NCI-H2107 (cell line): ENCODE measurements at places on chromosomes 4 and X.

DNA sequence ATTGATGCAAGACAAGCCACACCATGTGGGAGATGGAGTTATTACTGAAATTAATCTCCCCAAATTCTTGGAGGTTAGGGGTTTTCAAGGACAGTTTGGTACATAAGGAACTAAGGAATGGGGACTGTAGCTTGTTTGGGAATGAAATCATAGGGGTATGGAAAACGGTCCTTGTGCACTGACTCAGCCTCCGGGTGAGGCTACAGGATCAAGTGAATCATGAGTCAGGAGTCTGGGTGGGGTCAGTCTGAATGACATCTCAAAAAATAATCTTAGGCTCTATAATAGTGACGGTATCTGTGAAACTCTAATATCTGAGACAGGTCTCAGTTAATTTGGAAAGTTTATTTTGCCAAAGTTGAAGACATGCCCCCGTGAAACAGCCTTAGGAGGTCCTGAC, 128.5 kb upstream of the CYSLTR1 start:
- no peak for DNase-seq

GRCh38 chr4:123443401-123444289, 47.0 kb downstream of the SPRY1 start:
- DNase-seq: no peak

- DNase-seq: no peak
Observed at GRCh38 chrX:19630776-19631707, 115.7 kb upstream of the MAP3K15 start.

GRCh38 chr4:39043861-39044363, 11.7 kb upstream of the TMEM156 start:
- DNase-seq: no peak

GRCh38 chr4:26367811-26368210, 47.0 kb downstream of the RBPJ start:
- DNase-seq: no peak

GRCh38 chr4:53748328-53748772, 157.1 kb upstream of the LNX1 start:
- no peak for DNase-seq

DNA sequence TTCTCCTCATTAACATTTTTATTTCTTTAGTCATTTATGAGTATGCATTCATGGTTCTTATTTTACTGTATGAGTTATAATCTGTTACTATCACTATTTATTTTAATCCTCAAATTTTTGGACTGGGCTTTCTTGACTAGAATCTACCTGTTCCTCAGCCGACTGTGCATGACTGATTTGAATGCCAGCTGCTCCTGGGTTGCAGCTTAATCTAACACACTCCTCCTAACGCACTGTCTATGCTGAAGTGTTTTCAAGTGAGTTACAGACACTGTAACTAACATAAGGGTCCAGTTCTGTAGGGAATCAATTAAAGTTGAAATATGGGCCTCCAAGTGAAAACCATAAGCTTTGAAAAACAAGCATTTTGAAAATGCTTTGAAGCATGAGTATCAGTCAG, 137.4 kb upstream of the ARSJ start:
- no peak for DNase-seq

- DNase-seq: peak; percentile 12
Observed at GRCh38 chr4:142846729-142847596, 862 bp upstream of the INPP4B start.

GRCh38 chrX:17669458-17669857, 67.8 kb upstream of the SCML1 start:
- no peak for DNase-seq

- no peak for DNase-seq
Observed at GRCh38 chrX:10597871-10598270, 22.5 kb downstream of the MID1 start.

DNA sequence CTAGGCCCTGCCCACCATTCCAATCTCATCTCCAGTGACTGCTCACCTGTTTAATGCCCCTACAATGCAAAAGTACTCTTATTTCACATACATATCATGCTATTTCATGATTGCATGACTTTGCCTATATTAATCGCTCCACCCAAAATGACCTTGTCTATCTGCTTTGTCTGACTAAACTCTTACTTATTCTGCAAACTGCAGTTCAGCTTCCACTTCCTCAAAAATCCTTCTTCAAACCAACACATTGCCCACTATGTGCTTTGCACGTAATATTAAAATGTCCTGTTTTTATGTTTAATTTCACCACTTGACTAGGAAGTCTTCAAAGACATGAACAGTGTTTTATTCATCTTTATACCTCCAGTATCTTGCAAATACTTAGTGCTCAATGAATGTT, 229.6 kb downstream of the OPHN1 start:
- no peak for DNase-seq

DNA sequence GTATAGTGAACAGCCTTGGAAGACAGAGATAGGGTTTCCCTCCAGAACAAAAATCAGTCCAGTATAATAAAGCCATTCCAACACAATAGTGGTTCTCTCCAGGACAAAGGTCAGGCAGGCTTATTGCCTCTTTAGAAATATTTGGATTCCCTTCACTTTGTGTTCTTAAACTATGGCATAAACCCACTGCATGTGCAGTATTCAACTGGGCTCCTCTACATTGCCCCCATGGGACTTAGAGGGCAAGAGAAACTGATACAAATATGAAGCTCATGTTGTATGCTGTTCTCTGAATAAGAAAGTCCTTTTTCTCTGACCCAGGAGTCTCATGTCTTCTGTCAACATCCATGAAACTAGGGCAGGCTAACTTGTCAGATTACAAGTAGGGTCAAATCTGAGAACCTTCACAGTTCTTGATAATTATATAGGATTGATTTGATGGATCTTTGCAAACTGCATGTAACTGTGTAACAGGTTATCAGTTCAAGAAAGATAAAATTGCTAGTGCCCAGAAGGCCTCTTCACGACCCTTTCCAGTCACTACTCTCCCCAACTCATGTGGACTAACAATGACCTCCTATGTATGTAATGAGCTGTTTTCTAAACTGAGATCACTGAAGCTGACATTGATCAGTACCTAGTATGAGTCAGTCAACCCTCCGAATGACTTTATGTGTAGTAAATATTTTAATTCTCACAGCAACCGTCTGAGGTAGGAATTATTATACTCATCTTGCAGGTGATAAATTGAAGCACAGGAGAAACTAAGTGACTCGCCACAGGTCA, 31.9 kb upstream of the FAM9C start:
- DNase-seq: no peak

DNA sequence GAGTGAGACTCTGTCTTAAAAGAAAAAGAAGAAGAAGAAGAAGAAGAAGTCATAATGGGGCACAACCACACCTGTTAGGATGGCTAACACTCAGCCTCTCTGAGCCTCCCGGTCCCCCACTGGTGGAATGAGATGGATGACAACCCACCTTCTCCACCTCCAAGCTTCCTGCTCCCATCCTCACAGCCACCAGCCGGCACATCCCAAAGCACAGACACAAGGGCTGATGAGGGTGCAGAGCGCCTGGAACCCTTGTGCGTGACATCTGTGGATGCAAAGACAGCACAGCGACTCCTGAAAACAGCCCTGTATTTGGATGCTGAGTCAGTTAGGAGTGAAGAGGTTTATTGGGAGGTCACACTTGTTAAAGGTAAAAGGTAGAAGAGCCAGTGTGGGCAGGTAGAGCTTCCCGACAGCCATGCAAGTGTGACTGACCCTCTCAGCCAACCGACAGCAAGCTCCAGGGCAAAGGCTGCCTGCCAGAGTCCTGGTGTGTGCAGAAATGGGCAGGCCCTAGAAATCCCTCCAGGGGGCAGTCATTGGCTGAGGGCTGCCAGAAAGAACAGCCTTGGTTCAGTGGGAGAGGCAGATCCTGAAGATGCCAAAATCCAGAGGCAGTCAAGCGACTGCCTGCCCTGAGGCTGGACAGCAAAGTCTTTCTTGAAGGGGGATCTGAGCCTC, 26.6 kb upstream of the MAN2B2 start:
- no peak for DNase-seq

- no peak for DNase-seq
Observed at GRCh38 chrX:123432361-123433150, 248.5 kb downstream of the GRIA3 start.

GRCh38 chr4:87118826-87119225, 101.6 kb downstream of the KLHL8 start:
- no peak for DNase-seq

DNA sequence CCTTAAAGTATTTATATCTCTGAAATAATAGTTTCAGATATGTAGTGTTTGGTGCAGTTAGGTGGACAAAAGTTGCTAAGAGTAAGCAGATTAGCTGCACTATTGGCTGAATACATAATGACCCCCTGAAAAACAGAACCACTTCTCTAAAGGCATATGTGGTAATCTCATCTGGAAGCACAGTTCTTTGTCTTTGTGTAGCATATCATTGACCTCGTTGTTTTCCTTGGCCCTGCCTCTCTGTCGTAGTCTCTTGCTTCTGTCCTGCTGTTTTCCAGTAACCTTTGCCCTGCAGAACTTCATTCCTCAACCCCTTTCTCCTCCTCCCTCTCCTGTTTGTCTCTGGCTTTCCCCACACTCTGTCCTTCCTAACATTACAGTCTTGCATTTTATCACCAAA, 41.4 kb downstream of the JADE3 start:
- DNase-seq: no peak

DNA sequence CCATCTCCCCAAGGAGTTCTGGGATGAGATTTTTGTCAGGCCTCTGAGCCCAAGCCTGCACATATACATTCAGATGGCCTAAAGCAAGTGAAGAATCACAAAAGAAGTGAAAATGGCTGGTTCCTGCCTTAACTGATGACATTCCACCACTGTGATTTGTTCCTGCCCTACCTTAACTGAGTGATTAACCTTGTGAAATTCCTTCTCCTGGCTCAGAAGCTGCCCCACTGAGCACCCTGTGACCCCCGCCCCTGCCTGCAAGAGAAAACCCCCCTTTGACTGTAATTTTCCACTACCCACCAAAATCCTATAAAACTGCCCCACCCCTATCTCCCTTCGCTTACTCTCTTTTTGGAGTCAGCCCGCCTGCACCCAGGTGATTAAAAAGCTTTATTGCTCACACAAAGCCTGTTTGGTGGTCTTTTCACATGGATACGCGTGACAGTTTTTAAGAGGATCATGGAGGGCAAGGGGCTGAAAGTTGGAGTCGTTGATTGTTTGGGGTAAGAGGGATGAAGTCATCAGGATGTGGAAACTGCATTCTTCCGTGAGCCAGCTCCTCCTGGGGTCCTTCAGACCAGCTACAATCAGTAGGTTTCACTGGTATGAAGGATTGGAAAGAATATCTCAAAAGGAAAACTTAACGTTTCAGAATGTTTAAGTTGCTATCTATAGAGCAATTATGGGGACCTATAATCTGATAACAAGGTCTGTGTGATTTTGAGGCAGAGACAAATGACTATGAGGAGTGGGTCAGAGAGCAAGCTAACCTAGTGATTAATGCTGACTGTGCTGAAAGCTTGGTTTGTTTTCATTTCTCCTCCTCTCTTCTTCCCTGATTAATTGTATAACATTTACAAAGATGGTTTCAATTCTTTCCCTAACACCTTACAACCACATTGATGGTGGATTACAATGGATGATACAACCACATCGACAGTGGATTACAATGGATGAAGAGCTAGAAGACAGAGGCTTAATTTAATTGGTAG, 28.6 kb upstream of the MAGEA11 start:
- DNase-seq: no peak

- no peak for DNase-seq
Observed at GRCh38 chr4:106369456-106370060, 980 bp upstream of the GIMD1 start.
